ENCODE measurements at places on chromosomes 2 and 18. TPM values are rescaled to one million over a fixed set of nuclear protein-coding genes. Genes with fewer than 3 reads are reported as not detected.

CPS1 gene
- polyA plus RNA-seq, result 1.5 TPM

RUFY4 gene
- not detected for polyA plus RNA-seq

SRD5A2 gene
- polyA plus RNA-seq, result not detected

METTL8 gene
- polyA plus RNA-seq, result 3.7 TPM

TMEM169 gene
- polyA plus RNA-seq, result 8.2 TPM

EPB41L3 gene
- 83.1 TPM for polyA plus RNA-seq

DCDC2C gene
- not detected for polyA plus RNA-seq

ABCG5 gene
- not detected for polyA plus RNA-seq

CERKL gene
- polyA plus RNA-seq, result 2.2 TPM

EIF2AK3 gene
- 7.2 TPM for polyA plus RNA-seq

UGT1A10 gene
- polyA plus RNA-seq, result not detected

SPOPL gene
- polyA plus RNA-seq, result 2.3 TPM

FN1 gene
- 172 TPM for polyA plus RNA-seq

VRK2 gene
- 2.2 TPM for polyA plus RNA-seq

FSIP2 gene
- not detected for polyA plus RNA-seq

NTSR2 gene
- 18.4 TPM for polyA plus RNA-seq

All from brain (organoid and tissue), 16 donors.